H1 (cell line): ENCODE measurements at places on chromosomes 6 and 20.

DNA sequence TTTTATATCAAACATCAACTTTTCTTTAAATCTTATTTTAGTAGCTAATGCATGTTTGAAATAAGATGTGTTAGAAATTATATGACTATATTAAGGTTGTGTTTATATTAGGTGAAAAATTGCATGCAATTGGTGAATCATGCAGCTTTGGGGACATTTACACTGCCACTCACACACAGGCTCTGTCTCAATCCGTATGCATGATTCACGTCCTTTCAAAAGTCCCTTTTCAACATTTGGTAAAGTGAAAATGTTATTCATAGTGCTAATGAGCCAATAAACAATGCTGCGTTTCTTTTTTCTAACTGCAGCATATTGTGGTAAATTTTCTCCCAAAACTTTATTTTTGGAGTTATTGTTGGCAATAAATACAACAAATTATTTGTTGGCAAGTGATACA, 198.0 kb downstream of the FUT9 start:
- no peak for DNase-seq

DNA sequence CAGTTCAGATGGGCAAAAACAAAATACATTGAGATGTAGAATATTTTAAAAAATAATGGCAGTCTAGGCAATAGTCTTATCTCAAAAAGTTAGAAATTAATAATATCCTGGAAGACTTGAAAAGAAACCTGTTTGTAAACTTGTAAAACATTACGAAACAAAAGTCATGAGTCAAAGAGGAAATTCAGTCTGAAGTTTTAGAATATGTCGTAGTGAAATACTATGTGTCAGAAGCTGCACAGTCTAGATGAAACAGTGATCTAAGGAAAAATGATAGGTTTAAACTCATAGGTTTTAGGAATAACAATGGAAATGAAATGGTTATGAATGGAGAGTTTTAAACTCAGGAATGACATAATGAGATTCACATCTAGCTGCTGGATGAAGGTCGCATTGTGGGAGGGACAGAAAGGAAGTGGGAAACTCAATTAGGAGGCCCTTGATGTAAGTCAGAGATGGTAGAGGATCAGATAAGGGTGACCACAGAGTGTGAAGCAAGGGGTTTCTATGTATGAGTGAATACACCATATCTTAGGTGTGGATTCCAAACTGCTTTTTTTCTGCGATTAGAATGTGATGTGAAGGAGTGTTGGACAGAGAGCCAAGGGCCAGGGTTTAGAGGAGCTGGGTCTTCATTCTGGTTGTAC, 2.8 kb downstream of the SNRPB2 start:
- DNase-seq: no peak

- no peak for DNase-seq
Observed at GRCh38 chr20:9482180-9482579, 32.2 kb upstream of the LAMP5 start.

DNA sequence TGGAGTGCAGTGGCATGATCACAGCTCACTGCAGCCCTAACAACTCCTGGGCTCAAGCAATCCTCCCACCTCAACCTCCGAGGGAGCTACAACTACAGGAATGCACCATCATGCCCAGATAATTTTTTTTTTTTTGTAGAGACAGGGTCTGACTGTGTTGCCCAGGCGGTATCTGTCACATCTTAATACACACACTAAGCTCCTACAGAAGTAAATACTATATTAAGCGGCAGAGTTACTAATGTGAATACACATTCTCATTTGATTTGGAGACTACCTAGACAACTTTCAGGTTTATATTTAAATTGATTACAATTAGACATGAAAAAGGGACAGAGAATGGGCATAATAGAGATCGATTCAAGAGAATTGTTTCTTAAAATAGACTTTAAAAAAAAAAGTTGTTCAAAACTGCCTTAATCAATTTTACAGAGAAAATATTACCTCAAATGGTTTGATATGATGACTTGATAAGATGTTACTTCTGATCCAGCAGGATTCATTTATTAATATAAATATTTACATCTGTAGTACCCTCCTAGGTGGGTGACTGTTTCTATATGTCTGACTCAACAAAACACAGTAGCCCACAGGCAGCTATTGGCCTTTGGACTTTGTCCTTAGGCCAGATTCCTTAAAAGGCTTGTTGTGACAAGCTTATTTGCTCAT, 7.1 kb upstream of the LOC128125822 start:
- DNase-seq: no peak

DNA sequence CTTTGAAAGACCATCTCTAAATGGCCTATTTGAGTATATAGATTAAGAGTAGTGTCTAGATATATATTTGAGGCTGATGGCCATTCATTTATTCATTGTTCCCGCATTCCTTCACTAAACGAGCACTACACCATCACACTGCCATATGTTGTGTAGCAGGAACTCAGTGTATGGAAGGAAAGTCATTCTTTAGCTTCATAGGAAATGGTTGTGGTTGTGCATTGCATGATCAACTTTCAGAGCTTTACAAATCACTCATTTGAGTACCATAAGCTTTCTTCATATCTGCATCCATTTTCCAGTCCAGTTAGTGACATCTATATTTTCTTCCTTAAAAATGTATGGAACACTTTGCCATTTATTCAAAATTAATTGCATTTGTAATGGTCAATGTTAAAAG, 97.9 kb downstream of the ARID1B start:
- DNase-seq: no peak

GRCh38 chr20:50543326-50543725, 33.1 kb downstream of the PTPN1 start:
- DNase-seq: no peak

DNA sequence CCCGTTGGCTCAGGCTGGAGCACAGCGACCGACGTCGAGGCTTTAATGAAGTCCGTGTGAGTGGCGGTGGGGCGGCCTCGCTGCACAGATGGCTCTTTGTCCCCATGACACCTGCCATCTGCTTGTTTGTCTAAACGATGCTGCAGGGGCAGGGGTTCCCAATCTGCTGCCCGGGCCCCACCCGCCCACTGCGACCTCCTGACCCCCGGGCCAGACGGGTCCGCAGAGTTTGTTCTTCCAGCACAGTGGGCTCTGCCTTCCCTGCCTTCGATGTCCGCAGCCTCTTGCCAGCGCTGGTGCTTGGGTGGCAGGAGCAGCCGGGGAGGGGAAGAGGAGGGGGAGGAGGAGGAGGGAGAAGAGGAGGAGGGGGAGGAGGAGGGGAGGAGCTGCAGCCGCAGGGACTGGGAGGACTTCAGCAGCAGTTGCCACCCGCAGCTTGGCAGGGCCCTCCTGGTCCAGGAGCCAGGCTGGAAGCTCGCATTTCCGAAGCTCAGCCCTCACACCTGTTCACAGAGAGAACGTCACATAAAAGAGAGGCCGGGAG, 210.0 kb downstream of the DLL1 start:
- DNase-seq: peak; percentile 36

DNA sequence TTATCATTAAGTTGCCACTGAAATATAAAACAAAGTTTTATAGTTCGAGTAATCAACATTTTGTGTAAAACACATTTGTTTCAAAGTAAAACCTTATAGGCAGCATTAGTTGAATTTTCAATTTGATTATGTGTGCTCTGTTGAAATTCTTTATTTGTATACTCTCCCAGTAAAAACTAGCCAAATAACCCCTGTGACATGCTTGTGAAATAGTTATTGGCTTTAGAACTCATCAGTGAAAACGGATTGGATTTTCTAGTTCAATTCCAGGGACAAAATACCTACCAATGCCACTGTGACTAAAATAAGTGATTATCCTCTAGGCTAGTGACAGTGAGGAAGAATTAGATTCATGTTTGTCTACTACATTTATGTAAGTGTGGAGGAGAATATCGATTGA, 212.9 kb downstream of the TMEM200A start:
- DNase-seq: no peak

- no peak for DNase-seq
Observed at GRCh38 chr6:69761853-69762252, 35.0 kb downstream of the LMBRD1 start.

DNA sequence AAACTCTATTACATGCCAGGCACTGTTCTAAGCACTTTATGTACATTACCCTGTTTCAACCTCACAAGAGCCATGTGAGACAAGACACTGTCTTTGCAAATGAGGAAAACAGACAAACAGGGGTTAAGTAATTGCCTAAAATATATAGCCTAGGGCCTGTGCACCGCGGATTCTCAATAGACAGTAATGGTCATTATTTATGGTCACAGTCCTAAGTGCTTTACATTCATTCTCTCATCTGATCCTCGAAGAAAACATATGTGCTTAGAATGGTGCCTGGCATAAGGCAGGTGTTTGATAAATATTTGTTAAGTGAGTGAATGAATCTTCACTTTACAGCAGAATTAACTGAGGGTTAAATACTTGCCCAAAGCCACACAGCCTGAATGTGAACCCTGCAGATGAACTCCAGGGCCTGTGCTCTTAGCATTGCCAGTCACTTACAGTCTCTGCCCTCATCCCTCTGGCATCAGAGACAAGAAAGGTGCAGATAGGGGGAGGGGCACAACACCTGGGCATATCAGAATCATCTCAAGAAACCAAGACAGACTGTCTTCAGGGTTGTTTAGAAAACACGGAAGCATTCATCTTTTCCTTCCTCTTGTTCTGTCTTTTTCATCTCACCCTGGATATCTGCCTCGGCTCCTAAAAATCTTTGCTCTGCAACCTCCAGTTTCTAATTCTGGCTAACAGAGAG, 92.8 kb upstream of the SASH1 start:
- DNase-seq: no peak

DNA sequence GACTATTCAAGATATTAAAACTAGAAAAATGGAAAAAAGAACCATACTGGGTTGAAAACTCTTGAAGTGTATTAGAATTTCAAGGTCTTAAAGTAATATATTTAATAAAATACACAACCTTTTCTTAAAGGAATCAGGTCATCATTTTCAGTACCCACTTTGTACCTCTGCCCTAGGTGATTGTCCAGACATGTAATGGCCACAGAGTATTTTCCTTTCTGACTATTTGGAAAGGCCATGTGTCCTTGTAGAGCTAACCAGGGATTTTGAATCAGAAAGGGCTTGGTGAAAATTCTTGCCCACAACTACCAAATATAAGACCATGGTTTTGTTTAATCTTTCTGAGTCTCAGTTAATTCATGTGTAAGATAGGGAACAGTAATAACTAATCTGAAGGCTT, 91.4 kb upstream of the MLIP start:
- no peak for DNase-seq

GRCh38 chr6:166541366-166541765, 45.1 kb downstream of the RAMACL start:
- no peak for DNase-seq
